ENCODE measurements at places on chromosomes 7 and 10.
A peak's percentile ranks its signal among the peaks of the same experiment; 100 is the strongest.

DNA sequence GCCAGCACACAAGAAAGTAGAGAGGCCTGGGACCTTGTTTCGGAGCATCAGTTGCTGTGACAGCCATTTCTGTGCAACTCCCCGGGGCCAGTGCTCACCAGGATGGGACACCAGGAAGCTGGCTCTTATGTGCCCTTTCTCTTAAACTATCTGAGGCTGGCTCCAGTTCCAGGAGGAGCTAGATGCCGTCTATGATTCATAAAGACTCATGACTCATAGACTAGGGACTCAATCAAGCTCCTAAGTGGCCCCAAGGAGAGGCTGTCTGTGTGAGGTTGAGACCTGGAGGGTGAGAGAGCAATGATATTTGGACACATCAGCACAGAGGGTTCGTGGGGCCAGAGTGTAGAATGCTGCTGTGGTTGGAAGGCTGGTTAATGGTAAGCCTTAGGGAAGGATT is 580.1 kb downstream of the CCSER2 start:
- no peak for DNase-seq

DNA sequence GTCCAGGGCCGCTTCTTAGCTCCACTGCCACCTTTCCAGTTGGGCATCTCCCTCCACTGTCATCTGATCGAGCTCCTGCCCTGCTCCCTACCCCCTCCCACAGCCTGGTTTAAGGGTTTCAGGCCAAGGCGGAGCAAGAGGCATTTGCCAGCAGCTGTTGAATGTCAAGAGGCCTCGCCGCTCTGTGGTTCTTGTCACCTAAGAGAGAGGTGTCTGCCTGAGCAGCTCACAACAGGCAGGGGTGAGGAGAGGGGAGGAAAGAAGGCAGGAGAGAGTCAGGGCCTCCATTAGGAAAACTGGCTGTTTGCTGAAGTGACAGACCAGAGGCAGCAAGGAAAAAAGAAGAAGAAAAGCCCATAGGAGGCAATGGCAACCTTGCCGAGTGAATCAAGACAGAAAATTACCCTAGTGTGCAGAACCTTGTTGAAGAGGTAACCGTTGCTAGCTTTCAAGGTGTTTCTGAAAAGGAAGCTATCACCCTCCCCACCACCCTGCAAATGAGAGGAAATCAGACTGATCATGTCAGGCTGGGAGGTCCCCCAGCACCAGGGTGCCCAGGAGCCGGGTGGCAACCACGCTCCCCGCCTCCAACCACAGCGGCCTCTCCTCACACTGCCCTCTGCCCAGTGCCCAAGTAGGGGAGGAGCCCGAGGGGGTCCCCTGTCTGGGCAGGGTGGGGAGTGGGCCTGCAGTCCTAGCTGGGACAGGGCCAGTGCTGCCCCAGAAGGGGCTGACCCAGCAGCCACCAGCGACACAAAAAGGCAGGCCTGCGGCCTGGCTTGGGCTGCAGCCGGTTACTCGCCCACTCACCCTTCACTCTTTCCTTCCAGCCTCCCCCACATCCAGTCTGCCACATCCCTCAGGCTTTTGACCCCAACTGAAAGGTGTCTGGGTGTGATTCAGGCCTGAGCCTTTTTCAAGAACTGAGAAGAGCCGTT is 7.1 kb downstream of the GATA3 start:
- peak; percentile 81 for DNase-seq

DNA sequence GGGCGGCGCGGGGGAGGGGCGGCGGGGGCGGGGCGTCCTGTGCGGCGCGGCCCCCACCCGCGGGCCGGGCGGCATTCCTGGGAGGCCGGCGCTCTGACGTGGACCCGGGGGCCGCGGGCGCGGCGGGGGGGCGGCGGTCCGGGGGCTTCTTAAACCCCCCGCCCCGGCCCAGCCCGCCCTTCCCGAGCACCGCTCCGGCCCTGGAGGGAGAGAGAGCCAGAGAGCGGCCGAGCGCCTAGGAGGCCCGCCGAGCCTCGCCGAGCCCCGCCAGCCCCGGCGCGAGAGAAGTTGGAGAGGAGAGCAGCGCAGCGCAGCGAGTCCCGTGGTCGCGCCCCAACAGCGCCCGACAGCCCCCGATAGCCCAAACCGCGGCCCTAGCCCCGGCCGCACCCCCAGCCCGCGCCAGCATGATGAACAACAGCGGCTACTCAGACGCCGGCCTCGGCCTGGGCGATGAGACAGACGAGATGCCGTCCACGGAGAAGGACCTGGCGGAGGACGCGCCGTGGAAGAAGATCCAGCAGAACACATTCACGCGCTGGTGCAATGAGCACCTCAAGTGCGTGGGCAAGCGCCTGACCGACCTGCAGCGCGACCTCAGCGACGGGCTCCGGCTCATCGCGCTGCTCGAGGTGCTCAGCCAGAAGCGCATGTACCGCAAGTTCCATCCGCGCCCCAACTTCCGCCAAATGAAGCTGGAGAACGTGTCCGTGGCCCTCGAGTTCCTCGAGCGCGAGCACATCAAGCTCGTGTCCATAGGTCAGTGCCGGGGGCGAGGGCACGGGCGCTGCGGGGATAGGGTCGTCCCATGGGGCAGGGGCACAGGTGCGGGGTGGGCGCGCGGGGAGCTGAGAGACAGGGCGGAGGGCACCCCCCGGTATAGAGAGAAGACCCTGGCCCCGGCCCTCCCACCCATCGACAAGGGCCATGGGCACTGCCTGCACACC is at the start of gene FLNC:
Gene FLNC (plus strand): TSS at position 176 of the 947 bp plus-strand sequence. CDS start 232 bp downstream, at position 408.
- DNase-seq, result peak; percentile 66

DNA sequence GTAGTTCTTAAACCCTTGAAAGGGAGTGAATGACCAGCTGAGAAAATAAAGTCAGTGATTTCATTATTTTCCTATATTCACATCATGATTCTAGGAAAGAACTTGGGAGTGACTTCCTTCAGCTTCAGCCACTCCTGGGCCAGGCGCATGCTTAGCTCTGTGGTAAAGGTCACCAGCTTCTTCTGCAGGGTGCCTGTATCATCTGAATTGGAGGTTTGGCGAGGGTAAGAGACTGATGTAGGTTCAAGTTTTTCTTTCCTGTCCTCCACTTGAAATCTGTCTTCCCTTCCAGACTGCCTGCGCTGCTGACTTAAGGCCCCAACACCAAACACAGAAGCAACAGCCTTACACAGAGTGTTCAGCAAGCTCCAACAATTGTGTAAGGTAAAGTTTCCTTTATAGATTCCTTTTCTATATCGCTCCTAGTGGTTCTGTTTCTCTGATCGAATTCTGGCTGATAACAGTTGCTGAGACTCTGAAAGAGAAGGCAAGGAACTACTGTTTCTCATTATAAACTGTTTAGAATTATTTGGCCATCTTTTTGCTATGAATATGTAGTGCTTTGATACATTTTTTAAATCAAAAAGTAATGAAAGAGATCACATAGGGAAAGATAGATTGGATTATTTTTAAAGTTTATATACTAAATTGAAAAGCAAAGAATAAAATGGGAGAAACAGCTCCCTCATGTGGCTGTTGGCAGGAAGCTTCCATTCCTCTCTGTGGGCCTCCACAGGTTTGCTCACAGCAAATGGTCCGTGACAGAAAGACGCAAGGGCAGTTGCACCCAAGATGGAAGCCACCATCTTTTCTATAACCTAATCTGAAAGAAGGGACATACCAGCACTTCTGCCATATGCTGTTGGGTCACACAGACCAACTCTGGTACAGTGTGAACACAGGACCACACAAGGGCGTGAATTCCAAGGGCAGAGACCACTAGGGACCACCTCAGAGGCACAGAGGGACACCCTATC is 14.0 kb downstream of the GATAD1 start:
- no peak for DNase-seq

- DNase-seq, result no peak
Observed at GRCh38 chr7:16891874-16892643, 10.3 kb upstream of the AGR3 start.

GRCh38 chr7:28685644-28686417 is 272.3 kb downstream of the TRIL start:
- no peak for DNase-seq

GRCh38 chr10:75531571-75532031 is 100.2 kb downstream of the LRMDA start:
- no peak for DNase-seq

- DNase-seq, result no peak
Observed at GRCh38 chr7:116258734-116259133, 48.4 kb downstream of the TES start.

All from activated CD8-positive, alpha-beta memory T cell treated with anti-CD3 and anti-CD28 coated beads, Interleukin-2, amount 50 U/mL, for 48 hours (primary cell).